Esophagus squamous epithelium (tissue), 5 donors: ENCODE measurements at places on chromosomes 7 and 10.

DNA sequence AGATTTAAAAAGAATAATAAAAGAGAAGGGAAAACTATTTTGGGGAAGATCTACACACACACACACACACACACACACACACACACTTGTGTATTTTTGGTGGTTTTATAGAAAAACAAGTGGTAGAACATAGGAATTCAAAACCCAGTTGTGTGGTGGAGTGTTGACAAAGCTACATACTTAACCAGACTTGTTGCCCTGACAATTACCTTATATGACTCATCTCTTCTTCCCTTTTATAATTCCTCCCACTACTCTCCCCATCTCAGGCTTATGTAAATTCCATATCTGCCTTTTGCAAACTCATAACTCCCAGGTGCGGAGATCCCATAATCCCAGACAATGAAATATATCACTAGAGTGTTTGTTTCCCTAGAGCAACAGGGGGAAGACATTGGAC, 873.7 kb downstream of the NXPH1 start:
- no peak for DNase-seq

GRCh38 chr7:99504281-99504602, 220 bp upstream of the ZKSCAN5 start:
- DNase-seq: no peak

GRCh38 chr7:131536361-131536849, 20.0 kb downstream of the PODXL start:
- DNase-seq: no peak

DNA sequence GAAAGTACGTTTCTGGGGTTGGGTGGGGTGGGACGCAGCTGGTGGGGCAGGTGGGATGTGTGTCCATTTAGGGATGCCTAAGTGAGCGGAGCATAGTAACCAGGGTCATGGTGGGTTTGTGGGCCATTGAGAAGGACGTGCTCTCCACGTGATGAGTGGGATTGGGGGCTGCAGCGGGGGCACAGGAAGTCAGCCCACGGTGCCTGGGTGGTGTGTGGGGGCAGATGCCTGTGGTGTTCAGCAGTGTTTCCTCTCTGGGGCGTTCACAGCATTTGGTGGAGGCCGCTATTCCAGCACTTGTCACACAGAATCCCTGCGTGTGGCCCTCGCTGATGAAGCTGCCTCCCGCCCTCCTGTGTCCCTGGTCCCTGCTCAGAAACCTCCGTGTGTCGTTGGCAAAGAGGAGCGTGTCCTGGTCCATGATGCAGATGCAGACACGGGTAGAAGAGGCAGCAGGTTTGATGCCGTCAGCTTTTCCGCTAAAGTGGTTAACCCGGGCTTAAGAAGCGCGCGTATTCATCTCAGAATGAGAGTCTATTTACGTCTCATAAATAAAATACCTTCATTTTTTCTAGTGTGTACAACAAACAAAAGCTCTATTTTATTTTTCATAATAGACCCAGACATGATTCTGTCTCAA, 274.2 kb downstream of the ADARB2 start:
- DNase-seq: no peak

- no peak for DNase-seq
Measured at GRCh38 chr7:111980725-111981124, 225.5 kb downstream of the DOCK4 start.

DNA sequence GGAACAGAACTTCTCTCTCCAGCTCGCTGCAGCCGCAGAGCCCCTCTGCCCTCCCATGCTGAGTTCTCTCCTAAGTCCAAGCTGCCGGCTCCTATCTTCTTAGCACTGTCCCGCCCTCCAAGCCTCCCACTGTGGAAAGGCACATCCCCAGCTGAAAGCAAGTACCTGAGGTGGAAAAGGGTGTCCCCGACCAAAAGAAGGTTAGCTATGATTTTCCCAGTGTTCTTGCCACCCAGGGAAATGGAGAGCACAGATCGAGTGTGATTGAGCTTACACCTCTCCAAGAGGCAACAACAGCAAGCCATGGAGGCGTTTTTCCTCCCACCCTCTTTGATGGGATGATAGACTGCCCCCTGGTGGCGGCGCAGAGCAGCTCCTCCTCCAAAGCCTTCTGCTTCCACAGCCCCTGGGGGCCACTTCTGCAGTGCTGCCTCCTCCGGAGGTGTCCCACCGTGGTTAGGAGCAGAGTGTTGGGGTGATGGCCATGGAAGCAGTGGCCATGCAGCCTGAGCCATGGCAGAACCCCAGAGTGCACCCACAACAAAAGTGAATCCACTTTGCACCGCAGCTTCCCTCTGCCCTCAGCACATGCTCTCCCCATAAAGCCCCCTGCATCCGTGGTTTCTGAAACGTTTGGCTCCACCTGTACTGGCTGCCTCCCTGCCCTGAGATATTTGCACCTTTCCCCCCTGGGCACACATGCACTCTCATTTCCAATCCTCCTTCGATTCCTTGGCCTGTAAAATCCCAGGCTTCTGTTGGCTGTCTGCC, 143.1 kb upstream of the STK17A start:
- no peak for DNase-seq

DNA sequence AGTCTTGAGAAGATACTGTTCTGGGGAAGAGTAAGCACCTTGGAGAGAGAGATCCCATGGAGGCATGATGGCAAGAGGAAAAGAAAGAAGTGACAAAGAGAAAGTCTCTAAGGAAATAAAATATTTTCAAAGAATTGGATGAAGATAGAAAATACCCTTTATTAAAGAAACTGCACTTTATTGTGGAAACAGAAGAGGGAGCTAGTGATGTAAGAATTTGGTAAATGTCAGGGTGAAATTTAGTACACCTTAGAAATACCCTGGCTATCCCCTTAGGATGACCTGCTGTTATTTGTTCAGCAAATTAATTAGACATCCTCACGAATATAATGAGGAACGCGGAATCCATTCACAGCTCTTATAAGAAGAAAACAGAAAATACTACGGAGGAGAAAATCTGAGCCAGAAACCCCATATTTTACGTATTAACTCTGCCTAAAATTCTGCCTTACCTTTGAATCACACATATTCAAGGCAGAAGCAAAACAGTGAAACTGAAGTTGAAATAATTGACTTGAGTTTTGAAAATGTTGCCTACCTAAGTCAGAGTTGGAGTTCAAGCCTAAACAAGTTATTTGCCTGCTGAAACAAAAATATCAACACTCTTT, 90.7 kb downstream of the TFPI2 start:
- no peak for DNase-seq

DNA sequence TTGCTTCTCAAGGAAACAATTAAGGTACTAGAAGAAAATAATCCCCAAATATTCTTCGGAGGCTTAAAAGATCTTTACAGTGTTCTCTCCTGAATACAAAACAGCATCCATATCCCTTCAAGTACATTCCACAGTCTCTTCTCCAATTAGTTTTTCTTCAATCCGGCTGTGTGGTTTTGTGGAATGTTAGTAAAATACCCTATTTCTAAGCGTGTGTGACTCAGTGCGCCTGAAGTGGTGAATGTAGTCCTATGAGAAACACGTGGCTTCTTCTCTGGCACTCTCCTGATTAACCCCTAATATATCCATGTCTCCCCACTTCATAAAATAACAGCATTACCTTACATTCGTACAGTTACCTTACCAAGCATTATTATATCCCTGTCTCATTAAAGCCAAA, 570.2 kb downstream of the ARL4A start:
- DNase-seq: no peak

GRCh38 chr10:54335296-54335695, 465.7 kb downstream of the PCDH15 start:
- no peak for DNase-seq

DNA sequence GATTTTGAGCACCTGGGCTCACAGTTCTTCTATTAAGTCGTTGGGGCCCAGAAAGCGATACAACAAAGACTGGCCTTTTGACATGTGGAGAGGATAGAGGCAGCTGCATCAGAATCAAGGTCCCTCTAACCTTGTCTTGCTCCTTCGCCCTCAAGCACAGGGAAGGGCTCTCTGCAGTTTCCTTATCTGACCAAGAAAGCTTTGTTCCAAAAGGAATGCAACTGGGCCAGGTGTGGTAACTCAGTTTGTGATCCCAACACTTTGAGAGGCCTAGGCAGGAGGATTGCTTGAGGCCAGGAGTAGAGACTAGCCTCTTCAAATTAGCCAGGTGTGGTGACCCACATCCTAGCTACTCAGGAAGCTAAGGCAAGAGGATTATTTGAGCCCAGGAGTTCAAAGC, 32.2 kb downstream of the SVOPL start:
- DNase-seq: no peak

- no peak for DNase-seq
Measured at GRCh38 chr7:92527300-92528187, 776 bp downstream of the PEX1 start.

DNA sequence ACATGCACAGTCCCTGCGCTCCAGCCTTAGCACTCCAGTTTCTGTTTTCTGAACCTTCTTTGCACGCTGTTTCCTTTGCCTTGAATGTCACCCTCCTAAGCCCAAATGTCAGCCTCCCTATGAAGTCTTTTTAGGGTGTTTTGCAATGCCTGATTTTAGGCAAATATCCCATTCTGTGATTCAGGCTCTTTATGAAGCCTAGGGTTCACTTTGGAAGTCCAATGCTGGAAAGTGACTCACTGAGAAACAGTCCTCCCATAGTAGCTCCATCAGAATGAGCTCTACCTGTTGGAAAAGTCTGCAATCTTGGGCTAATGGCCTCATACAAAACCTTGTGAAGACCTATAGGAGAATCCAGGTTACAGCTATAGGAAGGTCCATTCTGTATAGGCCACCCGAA, 5.3 kb downstream of the LAMB4 start:
- no peak for DNase-seq

DNA sequence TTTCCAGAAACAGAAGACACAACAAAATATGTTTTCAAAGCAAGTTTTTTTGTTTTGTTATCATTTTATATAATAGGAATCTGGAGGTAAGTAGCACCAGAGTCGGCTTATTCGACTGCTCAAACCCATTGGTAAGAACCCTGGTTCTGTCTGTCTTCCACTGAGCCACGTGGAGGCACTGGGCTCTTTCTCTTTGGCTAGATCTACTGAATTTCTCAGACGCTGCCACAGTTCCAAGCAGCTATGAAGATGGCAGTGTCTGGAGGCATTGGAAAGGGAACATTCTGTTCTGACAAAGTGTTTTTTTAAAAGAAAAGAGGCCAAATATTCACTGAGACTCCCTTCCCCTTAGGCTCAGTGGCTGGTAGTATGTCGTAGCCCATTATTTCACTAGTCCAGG, 338.8 kb downstream of the NRG3 start:
- no peak for DNase-seq
